Ovary (tissue), 10 donors: ENCODE measurements at places on chromosomes 1 and 21. TPM values are rescaled to one million over a fixed set of nuclear protein-coding genes. Genes with fewer than 3 reads are reported as not detected.

GRCh38 chr1:27237112-27237511 lies 2.7 kb downstream of the WDTC1 start:
- H3K4me1 ChIP-seq = peaks cover 12% of the 10 kb centered on the region
- H3K4me3 ChIP-seq = no peak overlapping the region
- no peaks in the 10 kb centered on the region for H3K36me3 ChIP-seq
- DNase-seq = no peak
- no peaks in the 10 kb centered on the region for H3K27me3 ChIP-seq

GRCh38 chr1:228979325-228979699 lies 244.0 kb downstream of the RHOU start:
- H3K36me3 ChIP-seq = no peaks in the 10 kb centered on the region
- no peaks in the 10 kb centered on the region for H3K27me3 ChIP-seq
- H3K4me1 ChIP-seq = peaks cover 9% of the 10 kb centered on the region
- H3K27ac ChIP-seq = no peak overlapping the region

DNA sequence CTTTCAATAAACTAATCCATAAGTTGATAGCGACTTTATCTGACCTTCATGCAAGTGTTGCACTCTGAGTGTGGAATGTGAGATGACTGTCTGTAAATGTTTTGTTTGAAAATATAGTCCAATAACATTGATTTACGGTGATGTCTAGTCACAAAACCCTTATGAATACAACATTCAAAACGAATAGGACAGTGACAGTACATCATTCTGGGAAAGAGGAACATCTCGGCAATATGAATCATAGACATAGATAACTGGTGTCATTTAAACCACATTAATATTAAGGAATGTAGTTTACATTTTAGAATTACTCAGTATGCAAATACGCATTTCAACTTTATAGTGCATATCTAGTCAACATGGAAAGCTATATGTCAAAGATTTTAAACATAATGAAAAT lies 1311.6 kb upstream of the ADGRL4 start:
- no peak overlapping the region for H3K4me3 ChIP-seq
- no peaks in the 10 kb centered on the region for H3K4me1 ChIP-seq
- H3K27me3 ChIP-seq = no peaks in the 10 kb centered on the region
- DNase-seq = no peak
- H3K36me3 ChIP-seq = no peaks in the 10 kb centered on the region

- H3K36me3 ChIP-seq = no peaks in the 10 kb centered on the region
- no peak overlapping the region for H3K4me3 ChIP-seq
- no peak overlapping the region for H3K27ac ChIP-seq
- no peak for DNase-seq
- no peaks in the 10 kb centered on the region for H3K4me1 ChIP-seq
Observed at GRCh38 chr1:108537976-108538375, 21.9 kb upstream of the EEIG2 start.

Gene CLDN19
- not detected for total RNA-seq

GRCh38 chr1:48678710-48679505 lies 97.8 kb downstream of the BEND5 start:
- H3K4me3 ChIP-seq = no peak overlapping the region
- DNase-seq = no peak
- no peaks in the 10 kb centered on the region for H3K36me3 ChIP-seq
- no peaks in the 10 kb centered on the region for H3K4me1 ChIP-seq

DNA sequence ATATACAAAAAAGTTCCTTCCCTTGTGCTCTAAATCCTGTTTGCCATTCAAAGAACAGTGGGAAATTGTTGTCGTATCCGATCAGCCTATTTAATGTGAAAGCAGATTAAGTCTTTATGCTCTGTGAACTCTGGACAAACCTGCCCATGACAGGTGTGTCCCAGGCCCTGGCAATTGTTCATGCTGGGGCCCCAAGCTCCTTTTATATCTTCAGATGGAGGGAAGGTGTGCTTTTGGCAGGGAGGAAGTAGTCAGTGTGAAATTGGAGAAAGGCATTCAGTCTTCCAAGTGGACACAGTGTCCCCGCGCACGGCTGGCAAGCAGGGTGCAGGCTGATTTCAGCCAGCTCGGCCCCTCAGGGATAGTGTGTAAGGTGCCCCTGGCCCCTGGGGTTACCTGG lies 135.1 kb upstream of the F3 start:
- DNase-seq = no peak
- H3K4me1 ChIP-seq = peaks cover 7% of the 10 kb centered on the region
- H3K27ac ChIP-seq = no peak overlapping the region
- no peaks in the 10 kb centered on the region for H3K36me3 ChIP-seq
- no peaks in the 10 kb centered on the region for H3K27me3 ChIP-seq
- no peak overlapping the region for H3K4me3 ChIP-seq

Gene AMPD1
- not detected for total RNA-seq

Gene SLC45A1
- total RNA-seq = 7.2 TPM

DNA sequence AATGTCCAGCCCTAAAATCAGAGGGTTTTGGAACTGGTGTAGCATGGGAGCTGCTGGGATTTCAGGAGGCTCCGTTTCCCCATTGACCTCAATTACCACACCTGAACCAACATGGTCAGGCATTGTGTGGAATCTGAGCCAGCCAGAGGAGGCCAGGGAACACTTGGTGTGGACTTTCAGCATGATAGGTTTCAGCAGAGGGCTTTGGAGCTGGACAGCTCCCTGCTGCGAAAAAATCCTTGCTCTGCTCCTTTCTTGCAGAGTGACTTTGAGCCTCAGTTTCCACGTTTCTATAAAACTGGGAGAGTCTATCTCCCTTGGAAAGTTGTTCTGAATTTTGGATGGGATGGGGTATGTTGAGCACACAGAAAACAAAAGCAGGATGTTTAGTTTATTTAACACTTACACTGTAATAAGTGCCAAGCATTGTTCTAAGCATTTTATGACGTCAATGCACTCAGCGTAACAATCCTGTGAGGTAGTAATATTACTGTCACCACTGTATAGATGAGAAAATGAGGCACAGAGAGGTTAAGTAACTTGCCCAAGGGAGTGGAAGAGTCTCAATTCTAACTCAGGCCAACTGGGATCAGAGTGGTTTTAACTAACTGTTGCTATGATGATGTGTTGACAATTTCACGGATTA lies 168.0 kb downstream of the GRIK3 start:
- H3K27me3 ChIP-seq = no peaks in the 10 kb centered on the region
- H3K4me1 ChIP-seq = no peaks in the 10 kb centered on the region
- no peak for DNase-seq

Gene IFI44
- 30.7 TPM for total RNA-seq

GRCh38 chr1:223539750-223540149 lies 125.8 kb downstream of the CAPN8 start:
- H3K4me1 ChIP-seq = no peaks in the 10 kb centered on the region
- H3K27ac ChIP-seq = no peak overlapping the region
- no peaks in the 10 kb centered on the region for H3K27me3 ChIP-seq

Gene HTR6
- total RNA-seq = not detected

GRCh38 chr1:209890641-209891330 lies 47.2 kb upstream of the SYT14 start:
- DNase-seq = no peak
- H3K27me3 ChIP-seq = no peaks in the 10 kb centered on the region
- H3K27ac ChIP-seq = no peak overlapping the region
- H3K4me1 ChIP-seq = no peaks in the 10 kb centered on the region

- no peaks in the 10 kb centered on the region for H3K36me3 ChIP-seq
- no peaks in the 10 kb centered on the region for H3K27me3 ChIP-seq
- H3K4me3 ChIP-seq = no peak overlapping the region
- peaks cover 13% of the 10 kb centered on the region for H3K4me1 ChIP-seq
Observed at GRCh38 chr1:30383221-30383711, 340.1 kb downstream of the MATN1 start.

DNA sequence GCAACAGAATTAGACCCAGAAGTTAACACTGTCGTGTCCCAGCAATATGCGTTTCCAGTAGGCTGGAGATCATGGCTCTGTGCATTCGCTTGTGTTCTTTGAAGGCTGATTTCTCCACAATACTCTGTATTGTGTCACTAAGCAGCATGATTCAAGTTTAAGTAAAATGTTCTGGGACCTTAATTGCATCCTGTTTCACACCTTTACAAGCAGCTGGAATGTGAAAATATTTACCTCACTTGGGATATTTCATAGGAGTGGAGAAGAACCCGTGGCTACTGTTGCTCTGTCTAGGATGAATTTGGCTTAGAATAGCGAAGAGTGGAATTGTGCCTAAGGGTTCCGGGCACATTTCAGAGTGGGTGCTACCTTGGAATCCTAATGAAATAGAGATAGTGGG lies 6.3 kb downstream of the PTGFRN start:
- no peaks in the 10 kb centered on the region for H3K36me3 ChIP-seq
- H3K27ac ChIP-seq = no peak overlapping the region
- DNase-seq = no peak

Gene TNNI3K
- 2.0 TPM for total RNA-seq

GRCh38 chr1:9201401-9202239 lies 33.0 kb upstream of the H6PD start:
- H3K36me3 ChIP-seq = no peaks in the 10 kb centered on the region
- H3K4me1 ChIP-seq = peaks cover 5% of the 10 kb centered on the region
- H3K27ac ChIP-seq = no peak overlapping the region
- H3K4me3 ChIP-seq = peak overlapping the region; percentile 31
- peak; percentile 44 for DNase-seq
- H3K27me3 ChIP-seq = no peaks in the 10 kb centered on the region

GRCh38 chr1:201260648-201261311 lies 22.5 kb upstream of the PKP1 start:
- no peaks in the 10 kb centered on the region for H3K27me3 ChIP-seq
- H3K27ac ChIP-seq = no peak overlapping the region
- DNase-seq = no peak
- no peaks in the 10 kb centered on the region for H3K36me3 ChIP-seq

Gene SH2D5
- total RNA-seq = 1.8 TPM

DNA sequence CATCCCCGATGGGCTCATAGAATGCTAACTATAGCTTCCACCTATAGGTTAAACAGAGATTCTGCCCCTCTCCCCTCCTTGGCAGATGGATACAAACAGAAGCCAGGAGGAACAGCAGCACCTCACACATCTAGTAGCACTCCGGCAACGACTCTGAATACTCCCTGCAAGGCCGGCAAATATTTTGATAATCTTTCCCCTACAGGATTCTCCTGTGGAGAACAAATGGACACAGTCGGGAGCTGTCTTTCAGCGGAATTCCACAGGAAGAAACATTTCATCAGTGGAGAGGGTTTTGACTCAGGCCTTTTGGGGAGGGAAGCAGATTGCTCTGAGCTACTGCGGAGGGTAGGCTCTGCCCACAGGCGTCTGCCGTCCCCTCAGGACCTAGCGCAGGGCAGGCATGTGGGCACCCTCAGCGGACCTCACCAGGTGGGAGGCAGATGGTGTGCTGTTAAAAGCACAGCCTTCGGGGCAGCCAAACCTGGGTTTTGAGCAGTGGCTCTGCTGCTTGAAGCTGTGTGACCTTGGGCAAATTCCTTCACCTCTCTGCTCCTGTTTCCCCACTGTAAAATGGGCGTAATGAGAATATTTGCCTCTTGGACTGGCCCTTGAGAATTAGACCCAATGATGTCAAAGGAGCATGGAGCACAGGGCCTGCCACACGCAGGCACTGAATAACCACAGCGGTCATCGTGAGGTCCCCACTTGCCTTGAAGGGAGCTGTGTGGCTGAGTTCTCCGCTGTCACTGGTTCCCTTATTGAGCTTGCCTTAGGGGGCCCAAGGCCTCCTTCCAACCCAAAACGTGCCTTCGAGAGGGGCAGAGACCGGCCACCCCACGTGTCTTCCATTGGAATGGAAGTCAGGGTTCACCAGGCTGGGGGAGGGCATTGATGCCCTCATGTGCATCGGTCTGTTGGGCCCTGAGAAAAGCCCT lies 19.2 kb upstream of the BCAR3 start:
- H3K36me3 ChIP-seq = no peaks in the 10 kb centered on the region
- H3K27me3 ChIP-seq = no peaks in the 10 kb centered on the region
- H3K27ac ChIP-seq = no peak overlapping the region

DNA sequence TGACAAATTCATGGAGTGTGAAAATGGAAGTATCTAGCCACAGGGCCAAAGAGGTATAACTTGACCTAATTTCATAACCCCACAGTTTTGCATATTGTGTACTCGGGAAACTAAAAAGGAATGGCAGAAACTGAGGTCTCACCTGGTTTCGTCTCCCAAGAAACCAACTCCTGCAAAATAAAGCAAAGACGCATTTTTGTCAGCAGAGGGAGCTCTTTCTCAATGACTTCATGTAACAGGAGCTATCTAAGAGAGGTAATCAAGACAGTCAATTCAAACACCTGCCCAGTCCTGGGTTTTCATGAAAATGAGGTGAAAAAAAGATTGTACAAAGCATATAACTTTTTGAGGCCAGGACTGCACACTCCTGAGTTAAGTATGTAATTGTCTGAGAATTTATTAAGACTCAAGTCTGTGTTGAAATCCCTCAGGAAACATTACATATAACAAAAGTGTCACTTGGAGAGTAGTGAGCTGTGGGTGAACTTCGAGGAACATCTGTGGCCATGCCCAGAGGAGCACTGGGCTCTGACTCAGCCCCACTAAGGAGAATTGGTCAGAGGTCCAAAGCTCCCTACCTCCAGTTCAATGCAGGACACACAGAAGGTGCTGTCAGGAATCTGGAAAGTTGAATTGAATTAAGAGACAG lies 17.6 kb downstream of the FCRL4 start:
- no peaks in the 10 kb centered on the region for H3K4me1 ChIP-seq
- no peaks in the 10 kb centered on the region for H3K27me3 ChIP-seq
- H3K27ac ChIP-seq = no peak overlapping the region
- DNase-seq = no peak
- H3K4me3 ChIP-seq = no peak overlapping the region
- H3K36me3 ChIP-seq = no peaks in the 10 kb centered on the region

DNA sequence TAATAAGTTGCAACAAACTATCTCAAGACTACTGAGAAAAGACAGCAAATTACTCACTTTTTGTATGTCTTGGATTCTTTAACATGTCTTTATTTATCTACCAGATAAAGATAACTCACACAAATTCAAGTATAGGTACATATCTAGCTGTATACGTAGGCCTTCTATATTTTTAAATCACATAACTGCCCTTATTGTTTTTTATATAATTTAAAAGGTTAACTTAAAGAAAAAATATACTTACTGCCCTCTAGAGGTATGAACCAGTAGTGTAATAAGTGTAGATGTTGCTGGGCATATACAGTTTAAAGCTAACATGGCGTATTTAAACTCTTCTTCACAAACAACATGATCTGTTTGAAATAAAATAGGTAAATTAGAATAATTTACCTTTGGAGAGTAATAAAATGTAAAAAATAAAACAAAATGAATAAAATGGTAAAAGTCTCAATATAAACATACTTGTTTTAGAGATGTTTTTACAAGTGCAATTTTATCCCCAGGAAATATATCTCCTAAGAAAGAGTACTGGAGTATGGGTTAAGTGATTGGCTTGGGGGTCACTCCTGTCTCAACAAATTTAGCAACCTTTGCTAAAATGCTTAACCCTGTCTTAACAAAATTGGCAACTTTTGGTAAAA lies 235.2 kb downstream of the KCNT2 start:
- no peak overlapping the region for H3K27ac ChIP-seq
- no peaks in the 10 kb centered on the region for H3K36me3 ChIP-seq
- H3K4me1 ChIP-seq = no peaks in the 10 kb centered on the region
- no peaks in the 10 kb centered on the region for H3K27me3 ChIP-seq

DNA sequence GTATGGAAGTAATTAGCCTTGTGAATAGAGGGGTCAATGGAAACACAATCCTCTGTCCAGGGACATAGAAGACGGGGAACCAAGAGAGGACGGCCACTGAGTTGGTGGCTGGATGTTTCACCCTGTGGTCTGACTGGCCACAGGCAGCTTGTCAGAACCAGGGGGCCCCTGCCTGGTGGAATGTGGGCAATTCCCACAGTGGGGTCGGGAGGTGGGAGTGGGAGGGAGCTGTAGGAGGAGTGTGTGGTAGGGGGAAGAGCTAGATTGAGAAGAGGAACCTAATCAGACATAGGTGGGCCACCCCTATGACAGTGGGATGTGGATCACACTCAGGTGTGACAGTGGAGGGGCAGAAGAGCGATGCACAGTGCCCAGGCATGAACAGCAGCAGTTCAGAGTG lies 31.3 kb downstream of the TRIM62 start:
- no peaks in the 10 kb centered on the region for H3K27me3 ChIP-seq
- H3K36me3 ChIP-seq = no peaks in the 10 kb centered on the region
- DNase-seq = no peak
- H3K27ac ChIP-seq = no peak overlapping the region
